NCI-H1092 treated with DMSO at 0.1 percent for 48 hours (cell line): ENCODE measurements at places on chromosomes 2 and 18.

DNA sequence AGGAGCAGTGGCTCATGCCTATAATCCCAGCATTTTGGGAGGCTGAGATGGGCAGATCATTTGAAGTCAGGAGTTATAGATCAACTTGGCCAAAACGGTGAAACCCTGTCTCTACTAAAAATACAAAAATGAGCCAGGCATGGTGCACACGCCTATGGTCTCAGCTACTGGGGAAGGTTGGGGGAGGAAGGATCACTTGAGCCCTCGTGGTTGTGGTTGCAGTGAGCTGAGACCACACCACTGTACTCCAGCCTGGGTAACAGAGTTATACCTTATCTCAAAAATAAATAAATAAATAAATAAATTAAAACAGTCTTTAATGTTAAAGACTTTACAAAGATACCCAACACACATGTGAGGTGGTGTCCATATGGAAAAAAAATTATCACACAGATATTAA lies 134.0 kb downstream of the C2orf74 start:
- DNase-seq: no peak

- DNase-seq: peak; percentile 13
Observed at GRCh38 chr18:2932247-2933181, 80.4 kb downstream of the LPIN2 start.

DNA sequence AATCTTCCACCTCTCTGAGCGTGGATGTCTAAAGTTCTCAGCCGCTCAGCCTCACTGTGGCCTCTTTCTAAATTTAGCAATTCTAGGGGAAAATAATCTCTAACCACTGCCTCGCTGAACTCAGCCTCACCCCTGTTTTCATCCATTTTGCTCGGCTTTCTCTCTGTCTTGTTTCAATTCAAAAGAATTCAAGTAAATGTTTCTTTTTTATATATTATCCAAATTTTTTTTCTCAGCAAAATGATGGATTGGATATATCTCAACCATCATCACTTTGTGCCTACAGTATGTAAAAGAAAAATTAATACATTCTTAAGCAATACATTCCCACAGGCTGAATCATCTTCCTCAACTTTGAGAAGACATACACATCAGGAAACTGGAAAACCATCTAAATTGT lies 24.0 kb upstream of the GALNT5 start:
- no peak for DNase-seq

DNA sequence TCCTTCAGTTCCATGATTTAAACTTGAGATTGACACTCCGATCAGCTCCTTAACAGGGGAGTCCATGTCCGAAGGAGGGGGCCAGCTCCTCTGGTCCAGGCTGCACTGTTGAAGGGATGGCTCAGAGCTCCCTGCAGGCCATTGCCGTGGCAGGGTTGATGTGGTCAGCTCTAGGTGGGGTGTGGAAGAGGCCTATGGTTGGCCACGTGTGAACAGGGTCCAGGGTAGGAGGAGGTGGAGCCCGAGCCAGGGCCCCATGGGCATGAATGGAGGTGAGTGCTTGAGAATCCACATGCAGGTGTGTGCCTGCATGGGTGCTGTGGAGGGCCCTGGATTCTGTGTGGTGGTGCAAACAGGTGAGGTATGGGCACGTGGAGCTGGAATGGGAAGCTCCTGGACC lies 1.1 kb downstream of the SPEG start:
- DNase-seq: no peak

- DNase-seq: no peak
Observed at GRCh38 chr2:174024524-174025270, 59.5 kb upstream of the SP3 start.

DNA sequence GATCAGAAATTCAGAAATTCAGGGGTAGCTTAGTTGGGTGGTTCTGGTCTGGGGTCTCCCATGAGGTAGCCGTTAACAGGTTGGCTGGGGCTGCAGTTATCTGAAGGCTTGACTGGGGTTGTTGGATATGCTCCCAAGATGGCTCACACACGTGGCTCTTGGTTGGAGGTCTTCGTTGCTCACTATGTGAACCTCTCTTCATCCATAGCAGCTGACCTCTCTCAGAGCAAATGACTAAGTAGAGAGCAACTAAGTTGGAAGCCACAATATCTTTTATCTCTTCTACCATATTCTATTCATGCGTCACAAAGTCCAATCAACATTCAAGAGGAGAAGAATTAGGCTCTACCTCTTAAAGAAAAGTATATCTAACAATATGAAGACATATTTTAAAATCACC lies 38.7 kb upstream of the SERTAD2 start:
- no peak for DNase-seq
